Urothelium cell line (cell line): ENCODE measurements at places on chromosomes 3 and 15.

DNA sequence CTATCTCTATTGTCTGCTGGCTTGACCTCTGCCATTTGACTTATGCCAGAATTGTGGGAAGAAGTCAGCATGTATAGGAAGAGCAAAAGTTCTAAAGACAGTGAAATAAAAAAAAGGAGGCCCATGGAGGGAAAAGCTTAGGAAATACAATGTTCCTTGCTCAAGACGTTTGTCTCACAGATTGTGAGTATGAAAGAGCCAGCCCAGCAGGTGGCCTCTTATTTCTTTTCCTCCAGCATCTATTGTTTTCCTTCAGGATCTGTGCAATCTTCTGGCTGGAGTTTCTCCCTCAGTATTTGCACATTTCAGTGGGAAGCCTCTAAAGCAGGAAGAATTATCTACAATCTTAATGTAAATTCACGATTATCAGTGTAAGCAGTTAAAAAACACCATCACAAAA lies 43.7 kb downstream of the ZDHHC3 start:
- DNase-seq: no peak

DNA sequence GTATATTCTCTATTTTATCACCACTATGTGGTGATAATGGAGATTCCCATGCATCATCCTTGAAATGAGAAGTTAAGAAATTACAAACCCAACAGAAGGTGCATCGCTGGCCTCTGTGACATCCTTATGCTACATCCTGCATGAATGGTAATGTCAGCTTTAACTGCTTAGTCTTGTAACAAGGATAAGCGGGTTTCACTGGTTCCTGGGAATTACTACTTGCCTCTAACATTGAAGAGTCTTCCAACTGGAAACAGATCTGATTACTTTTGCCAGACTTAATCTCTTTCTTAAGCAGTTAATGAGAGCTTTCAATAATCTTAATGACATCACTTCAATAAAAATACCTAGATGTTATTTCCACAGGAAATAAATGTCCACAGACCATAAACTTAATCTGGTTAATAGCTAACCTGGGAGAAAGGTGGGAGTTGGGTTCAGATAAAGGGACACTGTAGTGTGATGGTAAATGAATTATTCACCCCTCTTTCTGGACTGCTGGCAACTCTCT lies 44.0 kb downstream of the FMN1 start:
- no peak for DNase-seq

GRCh38 chr3:120306519-120307455 lies 21.8 kb upstream of the GPR156 start:
- DNase-seq: no peak

DNA sequence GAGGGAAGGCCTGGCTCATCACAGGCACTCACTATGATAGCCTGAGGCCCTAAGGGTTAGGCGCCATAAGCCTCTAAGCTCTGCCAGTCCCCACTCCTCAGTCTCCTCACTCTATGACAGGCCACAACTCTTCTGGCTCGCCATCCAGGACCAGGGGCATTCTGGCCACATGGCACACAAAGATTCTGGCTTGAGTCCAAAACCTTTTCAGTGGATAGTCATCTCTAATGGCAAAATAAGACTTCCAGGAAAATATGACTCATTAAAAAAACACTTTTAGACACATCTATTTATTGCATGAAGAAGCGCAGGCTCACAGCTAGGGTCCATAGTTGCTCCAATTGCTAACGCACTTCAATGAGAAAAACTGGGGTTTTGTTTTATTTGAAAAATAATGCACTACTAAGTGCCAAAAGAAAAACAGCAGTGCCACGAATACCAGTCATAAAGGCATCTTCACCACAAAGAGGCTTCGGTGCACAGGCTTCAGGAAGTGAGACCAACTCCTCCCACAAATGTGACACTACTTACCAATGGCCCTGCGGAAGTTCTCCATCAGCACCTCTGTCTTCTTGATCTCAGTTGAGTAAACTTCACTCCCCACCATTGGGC lies 11.1 kb downstream of the RUVBL1 start:
- DNase-seq: peak; percentile 55

GRCh38 chr15:69636169-69636915 lies 183.7 kb downstream of the RPLP1 start:
- no peak for DNase-seq

- DNase-seq: no peak
These were observed 19.7 kb downstream of the MGLL start for GRCh38 chr3:127802606-127803005.

- no peak for DNase-seq
These were observed 181.6 kb downstream of the MFSD1 start for GRCh38 chr3:158983216-158984099.

DNA sequence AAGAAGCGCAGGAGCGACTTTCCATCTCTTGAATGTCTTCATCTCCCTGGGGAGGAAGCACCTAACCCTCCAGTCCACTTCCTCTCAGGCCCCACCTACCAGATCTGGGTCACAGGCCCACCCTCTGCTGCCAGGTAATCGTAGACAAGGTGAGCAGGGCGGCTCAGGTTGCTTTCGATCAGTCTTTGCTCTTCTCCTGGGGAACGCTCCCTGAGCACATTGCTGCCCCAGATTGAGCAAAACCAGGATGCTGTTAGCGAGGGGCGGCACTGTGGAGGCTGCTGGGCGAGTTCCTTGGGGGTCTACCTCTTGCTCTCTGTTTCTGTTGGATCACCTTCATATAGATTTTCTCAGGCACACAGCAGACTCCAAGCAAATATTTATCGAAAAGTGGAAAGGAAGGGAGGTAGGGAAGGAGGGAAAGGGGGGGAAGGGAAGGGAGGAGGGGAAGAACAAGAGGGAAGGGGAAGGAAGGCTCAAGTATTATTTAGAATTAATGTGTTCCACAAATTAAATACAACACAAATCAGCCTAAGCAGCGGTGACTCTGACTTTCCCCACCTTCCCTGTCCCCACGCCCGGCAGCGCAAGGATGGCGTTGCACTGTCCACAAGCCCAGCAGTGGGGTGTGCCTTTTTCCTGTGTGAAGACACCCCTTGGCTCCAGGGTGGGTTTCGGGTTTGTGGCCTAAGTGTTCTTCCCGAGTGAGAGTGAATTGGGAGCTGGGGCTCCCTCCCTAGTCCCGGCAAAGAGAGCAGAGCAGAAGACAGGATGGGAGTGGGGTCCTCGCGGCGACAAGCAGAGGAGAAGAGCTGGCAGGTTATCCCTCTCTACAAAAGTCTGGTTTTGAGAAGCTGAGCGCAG lies 6.1 kb upstream of the PCSK6 start:
- no peak for DNase-seq

GRCh38 chr3:124634210-124635168 lies 95.8 kb upstream of the UMPS start:
- no peak for DNase-seq

- DNase-seq: no peak
These were observed 451 bp downstream of the ONECUT1 start for GRCh38 chr15:52789601-52790168.

DNA sequence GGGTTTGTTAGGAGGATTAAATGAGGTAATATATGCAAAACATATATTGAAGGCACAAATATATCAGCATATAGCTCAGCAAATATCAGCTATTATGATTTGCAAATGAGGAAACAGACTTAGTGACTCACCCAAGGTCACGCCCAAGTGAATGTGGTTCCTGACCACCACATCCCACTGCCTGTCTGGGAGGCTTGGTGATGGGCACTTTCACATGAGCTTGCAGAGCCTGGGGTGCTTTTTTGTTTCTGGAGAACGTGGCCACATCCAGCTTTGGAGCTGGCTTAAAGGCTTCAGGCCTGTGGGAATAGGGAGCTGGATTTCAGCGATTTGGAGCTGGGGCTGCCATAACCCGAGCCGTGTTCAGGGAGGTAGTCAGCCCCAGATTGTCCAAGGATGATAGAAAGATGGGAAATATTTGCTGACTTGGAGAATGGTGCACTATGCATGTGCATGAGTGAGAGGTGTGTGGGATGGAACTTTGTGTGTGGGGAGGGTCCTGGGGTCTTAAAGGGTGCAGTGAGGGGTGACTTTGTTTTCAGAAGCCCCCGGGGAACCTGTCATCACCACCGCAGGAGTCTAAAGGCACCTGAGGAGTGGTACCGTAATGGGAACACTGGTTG lies 12.0 kb upstream of the FGD5 start:
- DNase-seq: peak; percentile 57

- no peak for DNase-seq
These were observed 46.6 kb downstream of the ISL2 start for GRCh38 chr15:76382987-76383728.

- DNase-seq: no peak
These were observed 3.7 kb downstream of the SETMAR start for GRCh38 chr3:4306860-4307259.

DNA sequence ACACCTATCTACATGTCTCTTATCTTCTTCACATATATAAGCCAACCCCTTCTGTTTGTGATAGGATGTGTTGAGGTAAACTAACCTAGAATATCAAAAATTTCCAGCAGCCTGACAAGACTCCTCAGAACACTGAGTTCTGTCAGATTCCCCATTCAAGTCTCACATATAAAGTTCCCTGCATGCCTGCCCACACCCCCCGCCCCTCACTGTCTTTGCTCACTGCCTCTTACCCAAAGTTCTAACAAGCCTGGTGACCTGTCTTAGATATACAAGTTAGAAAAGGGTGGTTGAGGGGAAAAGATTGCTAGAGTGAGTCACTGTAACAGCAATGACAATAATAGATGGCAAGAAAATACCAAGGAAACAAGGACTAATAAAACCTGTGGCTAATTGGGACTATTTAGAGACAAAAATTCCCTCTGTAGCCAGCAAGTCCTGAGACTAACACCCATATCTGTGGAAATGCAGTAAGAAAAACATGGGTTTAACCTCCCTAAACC lies 40.1 kb downstream of the FBXO22 start:
- no peak for DNase-seq

DNA sequence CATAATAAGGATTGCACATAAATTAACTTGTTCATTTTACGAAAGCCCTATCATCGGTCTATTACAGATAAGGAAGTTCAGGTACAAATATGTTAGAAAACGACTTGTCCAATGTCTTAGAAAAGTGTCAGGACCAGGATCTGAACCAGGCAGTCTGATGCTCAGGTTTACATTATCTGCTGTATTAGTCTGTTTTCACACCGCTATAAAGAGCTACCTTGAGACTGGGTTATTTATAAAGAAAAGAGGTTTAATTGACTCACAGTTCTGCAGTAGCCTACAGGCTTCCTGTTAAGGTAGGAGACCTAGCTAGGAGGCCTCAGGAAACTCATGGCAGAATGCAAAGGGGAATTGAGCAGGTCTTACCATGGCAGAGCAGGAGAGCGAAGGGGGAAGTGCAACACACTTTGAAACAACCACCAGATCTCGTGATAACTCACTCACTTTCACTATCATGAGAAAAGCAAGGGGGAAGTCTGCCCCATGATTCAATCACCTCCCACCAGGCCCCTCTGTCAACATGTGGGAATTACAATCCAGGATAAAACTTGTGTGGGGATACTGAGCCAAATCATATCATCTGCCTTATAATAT lies 45.8 kb upstream of the GOLIM4 start:
- no peak for DNase-seq

DNA sequence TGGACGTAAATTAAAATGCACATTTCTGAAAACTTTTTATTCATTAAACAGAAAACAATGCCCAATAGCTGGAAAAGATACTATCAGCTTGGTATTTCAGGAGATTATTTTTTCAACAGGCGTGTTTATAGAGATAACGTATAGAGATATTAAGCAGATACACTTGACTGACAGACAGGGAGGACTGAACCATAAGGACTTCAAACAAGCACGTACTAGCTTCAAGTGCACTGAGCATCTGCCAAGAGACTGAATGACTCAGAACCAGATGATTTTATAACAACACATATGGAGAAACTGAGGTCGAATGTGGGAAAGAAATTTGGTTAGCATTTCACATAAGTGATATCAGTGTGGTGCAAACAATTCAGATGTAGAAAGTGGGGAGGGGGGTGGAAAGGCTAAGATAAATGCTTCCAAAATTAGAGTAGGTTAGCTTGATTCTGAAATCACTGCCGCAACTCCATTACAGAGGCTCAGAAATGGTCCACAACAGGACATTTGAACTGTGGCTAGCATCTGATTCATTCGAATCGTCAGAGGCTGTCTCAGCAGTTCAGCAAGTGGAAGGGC lies 103.5 kb downstream of the SEMA6D start:
- no peak for DNase-seq

GRCh38 chr3:87145553-87145952 lies 81.6 kb upstream of the CHMP2B start:
- DNase-seq: no peak

DNA sequence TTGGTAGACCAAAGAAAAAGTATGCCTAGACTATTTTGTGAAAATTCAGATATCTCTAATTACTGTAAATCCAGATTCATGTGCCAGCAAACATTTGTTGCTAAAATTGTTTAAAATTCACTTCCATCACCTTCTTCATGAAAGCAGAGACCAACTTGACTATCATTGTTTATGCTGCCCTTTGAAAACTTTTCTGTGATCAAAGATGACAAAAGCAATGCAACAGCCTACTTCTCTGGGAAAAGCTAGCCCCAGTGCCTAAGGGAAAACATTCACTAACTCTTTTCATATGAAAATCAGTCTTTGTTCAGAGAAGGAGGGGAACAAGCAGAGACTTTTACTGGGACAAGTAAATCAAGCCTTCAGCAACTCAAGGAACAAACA lies 178.0 kb upstream of the P2RY1 start:
- DNase-seq: no peak

- DNase-seq: no peak
These were observed 25.1 kb downstream of the SV2B start for GRCh38 chr15:91125162-91125561.

GRCh38 chr15:94526071-94526689 lies 294.8 kb downstream of the MCTP2 start:
- DNase-seq: no peak

DNA sequence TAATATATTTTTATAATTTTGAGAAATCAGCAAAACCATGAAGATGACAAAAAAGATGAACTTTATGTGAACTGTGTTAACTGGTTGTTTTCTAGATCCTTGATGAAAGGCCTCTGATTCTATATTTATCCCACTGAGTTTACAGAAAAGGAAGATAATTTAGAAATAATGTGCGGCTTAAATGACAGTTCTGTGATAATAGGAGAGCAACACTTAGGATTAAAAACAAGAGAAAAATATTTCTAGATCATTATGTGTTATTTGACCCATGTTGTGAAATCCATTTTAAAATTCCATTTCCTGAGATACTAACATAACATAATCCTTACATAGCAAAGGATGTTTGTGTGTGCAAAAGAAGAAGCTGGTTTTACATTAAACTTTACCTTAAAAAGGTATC lies 598.0 kb downstream of the DIPK2A start:
- no peak for DNase-seq

GRCh38 chr3:53156368-53156834 lies 4.6 kb upstream of the PRKCD start:
- DNase-seq: no peak
